ENCODE measurements at places on chromosomes 7 and 10.

GRCh38 chr10:27998178-27998953 lies 513 bp downstream of the ODAD2 start:
- peak; percentile 47 for DNase-seq

DNA sequence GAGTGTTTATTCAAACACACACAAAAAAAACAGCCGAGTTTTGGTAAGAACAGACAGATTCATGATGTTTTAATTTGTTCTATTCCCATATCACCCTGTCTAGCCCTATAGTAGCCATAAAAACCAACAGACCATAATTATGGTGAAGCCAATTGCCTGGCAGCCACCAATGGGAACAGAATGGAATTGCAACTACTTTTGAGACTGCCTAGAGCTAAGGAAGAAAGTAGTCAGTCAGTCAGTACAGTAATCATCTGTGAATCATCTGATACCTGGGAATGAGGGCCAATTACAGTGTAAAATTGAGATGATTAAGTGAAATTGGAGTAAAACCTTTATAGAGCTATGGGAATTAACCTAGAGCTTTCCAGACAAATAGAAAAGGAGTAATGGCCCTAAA lies 952.7 kb upstream of the KCND2 start:
- DNase-seq = no peak

GRCh38 chr7:25037325-25037724 lies 57.3 kb upstream of the OSBPL3 start:
- DNase-seq = no peak

DNA sequence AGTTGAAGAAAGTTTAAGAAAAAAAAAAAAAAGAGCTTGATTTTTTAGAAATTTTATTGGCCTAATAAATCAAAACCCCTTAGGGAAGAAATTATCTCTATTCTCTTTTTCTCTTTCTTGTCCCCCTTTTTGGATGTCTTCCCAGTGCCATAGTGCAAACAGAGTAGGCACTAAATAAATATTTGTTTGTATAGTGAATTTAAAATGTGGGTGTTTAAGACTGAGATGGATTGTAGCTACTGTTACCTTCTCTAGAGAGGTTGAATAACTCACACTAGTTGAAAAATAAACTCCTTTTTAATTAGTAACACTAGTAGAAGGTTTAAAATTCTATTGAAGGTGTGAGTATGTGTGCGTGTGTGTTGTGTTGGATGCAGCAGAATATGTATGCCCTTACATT lies 783.8 kb downstream of the NXPH1 start:
- DNase-seq = no peak

GRCh38 chr10:87615856-87616255 lies 43.8 kb upstream of the PAPSS2 start:
- no peak for DNase-seq

DNA sequence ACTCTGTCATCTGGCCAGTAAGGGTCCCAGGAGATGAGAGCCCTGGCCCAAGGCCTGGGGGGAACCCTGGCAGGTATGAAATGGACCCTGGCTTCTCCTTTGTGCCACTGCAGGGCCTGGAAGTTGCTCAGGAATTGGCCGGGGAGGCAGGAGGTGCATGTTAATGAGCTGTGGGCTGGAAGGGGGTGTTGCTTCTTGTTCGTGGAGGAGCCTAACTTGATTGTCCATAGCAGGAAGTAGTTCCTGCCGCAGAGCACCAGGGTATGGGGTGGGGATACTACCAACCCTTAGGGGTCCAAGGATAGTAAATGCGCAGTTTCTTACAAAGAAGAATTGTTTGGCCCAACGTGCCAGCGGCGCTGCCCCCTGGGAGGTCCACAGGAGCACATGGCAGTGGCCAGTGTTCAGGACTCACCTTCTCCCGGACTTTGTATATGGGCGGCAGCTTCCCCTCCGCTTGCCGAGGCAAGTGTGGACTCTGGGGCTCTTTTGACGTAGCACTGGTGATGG lies 21.5 kb downstream of the TEX36 start:
- DNase-seq = no peak

DNA sequence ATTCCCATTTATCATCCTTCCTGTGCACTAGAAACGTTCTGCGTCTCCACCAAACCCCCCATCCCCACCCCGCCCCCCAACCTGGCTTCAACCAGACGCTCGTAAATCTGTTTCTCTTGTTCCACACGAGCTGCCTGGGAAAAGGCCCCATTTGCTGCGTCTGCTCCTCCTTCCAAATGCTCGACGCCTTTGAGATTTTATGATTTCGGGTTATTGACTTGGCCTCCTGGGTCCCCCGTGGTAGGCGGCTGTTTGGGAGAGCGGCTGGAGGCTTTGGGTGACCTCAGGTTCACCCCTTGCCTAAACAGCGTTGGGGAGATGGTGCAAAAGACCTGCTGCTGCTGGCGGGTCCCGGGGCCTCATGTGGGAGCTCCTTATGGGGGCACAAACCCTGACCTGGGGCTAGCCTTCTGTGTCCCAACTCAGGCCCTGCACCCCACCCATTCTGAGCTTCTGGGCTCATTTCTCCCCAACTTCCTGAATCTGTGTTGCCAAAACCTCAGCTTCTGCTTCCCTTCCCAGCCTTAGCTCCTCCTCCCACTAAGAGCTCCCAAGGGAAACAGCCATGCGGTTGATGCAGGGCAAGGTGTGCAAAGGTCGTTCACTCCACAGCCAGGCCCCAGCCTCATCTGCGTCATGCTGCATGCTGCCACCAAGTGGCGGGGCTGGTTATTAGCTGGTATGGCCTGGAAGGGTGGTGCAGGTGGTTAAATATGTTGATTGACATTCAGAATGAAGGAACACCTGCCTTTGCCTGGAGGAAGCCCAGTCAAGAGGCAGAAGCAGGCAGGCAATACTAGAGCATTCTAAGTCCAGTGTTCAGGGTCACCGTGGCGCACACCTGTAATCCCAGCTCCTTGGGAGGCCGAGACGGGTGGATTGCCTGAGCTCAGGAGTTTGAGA lies 49.1 kb upstream of the ELN start:
- peak; percentile 96 for DNase-seq

DNA sequence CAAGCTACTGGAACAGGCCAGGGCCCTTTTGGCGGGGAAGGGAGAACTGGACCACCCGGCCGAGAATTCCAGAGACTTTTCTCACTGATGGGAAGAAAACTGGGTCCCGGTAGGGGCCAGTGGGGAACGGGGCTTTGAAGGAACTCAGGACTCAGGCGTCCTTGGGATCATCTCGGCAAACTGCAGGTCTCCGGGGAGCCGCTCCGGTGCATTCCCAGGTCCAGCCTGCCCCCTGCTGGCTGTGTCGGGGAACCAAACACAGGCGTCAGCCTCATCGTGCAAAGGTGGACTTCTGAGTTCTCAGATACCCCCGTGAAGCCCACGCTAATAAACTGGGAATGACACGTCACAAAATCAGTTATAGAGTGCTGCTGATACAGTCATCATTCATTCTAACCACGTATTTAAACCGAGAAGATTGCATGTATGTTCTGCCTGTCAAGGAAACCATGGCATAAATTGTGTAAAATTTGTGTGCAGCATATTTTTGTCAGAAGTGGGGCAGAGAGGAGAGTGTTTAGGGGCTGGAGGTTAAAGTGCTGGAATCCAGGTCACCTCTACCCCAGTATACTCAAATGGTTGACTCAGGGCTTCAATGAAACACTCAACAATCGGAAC lies 76.1 kb upstream of the CPXM2 start:
- DNase-seq = peak; percentile 79

GRCh38 chr10:112708461-112708860 lies 241.6 kb upstream of the TCF7L2 start:
- DNase-seq = no peak

DNA sequence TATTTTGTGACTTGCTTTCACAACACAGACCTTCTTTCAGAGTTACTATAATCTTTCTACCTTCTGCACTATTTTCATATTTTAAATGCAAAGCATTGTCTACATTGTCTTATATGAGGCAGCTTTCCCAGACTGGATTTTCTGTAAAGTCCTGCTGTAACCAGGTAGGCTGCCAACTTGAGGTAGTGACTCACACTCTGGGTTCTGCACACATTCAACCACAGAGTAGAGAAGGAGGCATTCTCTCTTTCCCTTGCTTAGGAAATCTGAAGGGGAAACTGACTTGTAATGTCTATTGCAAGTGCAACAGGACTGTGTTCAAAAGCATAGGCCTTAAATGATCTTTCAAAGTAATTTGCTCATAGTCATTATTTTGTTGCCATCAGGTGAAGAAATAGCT lies 461.4 kb downstream of the GRM8 start:
- no peak for DNase-seq

DNA sequence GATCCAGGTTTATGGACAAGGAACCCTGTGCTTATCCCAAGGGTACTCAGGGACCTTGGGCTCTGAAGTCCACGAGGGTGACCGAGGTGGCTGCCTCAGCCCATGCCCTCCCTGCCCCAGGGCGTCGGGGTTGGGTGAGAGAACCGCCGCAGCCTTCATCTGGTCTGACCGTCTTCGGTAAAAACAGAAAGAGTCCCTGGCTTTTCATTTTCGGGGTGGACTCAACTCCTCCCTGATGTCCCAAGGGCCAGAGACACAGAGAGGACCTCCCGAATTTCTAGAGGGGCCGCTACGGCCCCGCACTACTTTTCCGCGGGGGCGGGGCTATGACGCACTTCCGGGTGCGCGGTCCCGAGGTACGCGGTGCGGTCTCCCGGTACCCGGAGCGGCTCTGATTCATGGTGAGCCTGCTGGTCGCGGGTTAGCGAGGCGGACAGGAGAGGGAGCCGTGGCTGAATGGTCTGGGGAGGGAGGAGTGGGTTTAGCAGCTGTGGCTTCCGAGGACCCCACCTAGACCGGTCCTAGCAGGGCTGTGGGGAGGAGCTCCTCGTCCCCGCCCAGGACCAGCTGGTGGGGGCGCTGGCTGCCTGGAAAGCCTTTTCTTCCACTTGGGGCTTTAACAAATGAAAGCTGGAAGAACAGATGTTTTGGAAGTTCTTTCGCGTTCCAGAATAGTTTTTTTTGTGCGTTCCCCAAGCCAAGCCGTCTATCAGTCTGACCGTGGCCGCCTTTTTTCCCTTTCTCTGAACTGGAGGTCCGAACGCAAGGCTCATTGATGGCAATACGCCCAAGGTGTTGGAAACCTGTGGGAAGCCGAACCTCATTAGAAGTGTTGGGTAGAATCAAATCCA lies at the start of gene ZSCAN21:
TSS of gene ZSCAN21 (plus strand) at position 334 of the 851 bp plus-strand sequence. CDS start 7,233 bp downstream, outside the sequence.
- peak; percentile 89 for DNase-seq

All from mucosa of descending colon (tissue), 3 donors.